ENCODE measurements at places on chromosomes 3 and 15.

DNA sequence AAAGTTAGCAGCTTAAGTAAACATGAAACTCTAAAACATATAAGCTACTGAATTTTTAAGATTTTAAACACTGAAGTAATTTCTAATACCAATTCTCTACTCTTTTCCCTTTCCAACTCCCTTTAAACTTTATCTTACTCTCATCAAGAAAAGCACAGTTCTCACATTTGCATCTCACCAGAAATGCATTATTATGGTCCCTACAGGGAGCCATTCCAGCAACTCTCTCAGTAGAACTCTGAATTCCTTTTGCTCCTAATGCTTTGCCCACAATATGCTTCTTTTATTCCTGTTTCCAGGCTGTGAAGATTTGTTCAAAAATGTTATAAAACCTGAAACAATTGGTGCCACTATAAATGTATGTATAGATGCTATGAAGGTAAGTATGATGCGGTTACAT is 83.4 kb downstream of the TFDP2 start:
- DNase-seq, result no peak

- DNase-seq, result no peak
Measured at GRCh38 chr15:45634432-45635190, at the start of gene SQOR. Gene SQOR, plus strand, starts transcription at chr15:45635029. Its CDS starts 23,895 bp downstream, at chr15:45658924.

GRCh38 chr15:89450076-89451006 is 46.0 kb downstream of the RHCG start:
- no peak for DNase-seq

DNA sequence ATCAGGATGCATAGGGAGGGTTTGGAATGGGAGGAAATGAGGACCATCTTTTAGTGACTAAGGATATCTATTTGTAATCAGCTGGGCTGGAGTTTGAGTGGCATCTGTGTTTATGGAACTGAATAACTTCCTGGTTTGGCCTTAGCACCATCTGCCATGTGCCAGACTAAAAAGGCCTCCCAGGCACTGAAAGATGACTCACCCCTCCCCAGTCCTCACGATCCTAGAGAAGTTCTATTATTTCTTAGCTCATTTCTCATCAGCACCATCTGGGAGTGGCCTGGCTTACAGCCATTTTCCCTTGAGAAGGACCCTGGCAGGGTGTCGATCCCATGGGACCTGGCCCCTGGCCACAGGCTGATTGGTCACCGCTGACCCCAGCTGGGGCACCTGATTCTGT is 23.9 kb upstream of the CTXND1 start:
- DNase-seq, result no peak

GRCh38 chr3:137792626-137793271 is 28.6 kb downstream of the SOX14 start:
- DNase-seq, result no peak

DNA sequence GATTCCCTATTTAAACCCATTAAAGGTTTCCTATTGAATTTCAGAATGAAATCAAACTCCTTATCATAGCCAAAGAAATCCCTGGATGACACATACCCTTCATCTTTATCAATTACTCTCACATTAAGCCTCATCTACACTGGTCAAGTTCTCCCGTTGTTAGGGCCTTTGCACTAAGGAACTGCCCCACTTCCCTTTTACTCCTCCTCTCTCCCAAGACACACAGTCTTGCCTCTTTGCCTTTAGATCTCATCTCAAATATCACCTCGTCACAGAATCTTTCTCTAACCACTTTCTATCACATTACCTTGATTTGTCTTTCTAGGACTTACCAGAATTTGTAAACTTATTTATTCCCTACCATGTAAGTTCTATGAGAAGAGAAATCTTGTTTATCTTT is 117.6 kb downstream of the TMCC1 start:
- DNase-seq, result no peak

- DNase-seq, result no peak
Measured at GRCh38 chr3:111906656-111907055, 47.6 kb downstream of the PHLDB2 start.
